Stimulated activated CD4-positive, alpha-beta T cell treated with anti-CD3 and anti-CD28 coated beads, Interleukin-1b, Interleukin-23, amount 100 ng/mL, for 4 hours (primary cell): ENCODE measurements at places on chromosomes 2 and 18.

- DNase-seq, result no peak
These were observed 1039.0 kb downstream of the SOCS6 start for GRCh38 chr18:71327850-71328249.

GRCh38 chr2:38603402-38604290, 918 bp upstream of the HNRNPLL start:
- peak; percentile 78 for DNase-seq

DNA sequence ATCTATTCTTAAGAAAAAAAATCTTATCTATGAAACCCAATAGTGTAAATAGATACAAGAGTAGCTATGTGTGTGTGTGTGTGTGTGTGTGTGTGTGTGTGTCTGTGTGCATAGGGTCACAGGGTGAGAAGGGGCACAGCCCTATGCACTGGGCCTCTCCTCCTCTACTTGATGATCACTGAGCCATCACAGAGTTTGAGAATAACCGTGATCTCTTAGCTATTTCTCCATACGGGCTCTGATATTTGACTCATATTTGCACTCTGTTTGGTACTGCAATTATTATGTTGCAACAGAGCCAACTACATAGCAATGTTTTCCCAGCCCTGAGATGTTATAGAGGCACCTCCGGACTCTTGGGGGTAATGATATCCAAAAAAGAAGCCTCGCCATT, 28.8 kb upstream of the SLC40A1 start:
- no peak for DNase-seq

- DNase-seq, result no peak
These were observed 128.5 kb downstream of the METTL4 start for GRCh38 chr18:2442726-2443275.

DNA sequence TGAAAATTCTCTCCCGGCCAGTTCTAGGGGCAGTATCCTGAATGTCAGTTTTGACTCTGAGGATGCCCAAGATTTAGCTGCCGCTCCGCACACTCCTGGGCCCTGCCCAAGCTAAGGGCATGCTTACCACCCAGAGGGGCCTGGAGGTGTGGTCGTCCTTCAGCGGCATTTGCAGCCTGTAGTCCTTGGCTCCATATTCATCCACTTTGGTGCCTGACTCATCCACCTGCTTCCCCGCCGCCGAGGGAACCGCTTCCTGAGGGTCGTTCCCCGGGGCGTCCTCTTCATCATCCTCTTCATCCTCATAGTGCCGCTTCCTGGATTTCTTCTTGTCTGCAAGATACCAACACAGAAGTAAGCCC, 577 bp downstream of the ERCC3 start:
- no peak for DNase-seq

GRCh38 chr2:118849226-118850167, 2.0 kb upstream of the EN1 start:
- no peak for DNase-seq

DNA sequence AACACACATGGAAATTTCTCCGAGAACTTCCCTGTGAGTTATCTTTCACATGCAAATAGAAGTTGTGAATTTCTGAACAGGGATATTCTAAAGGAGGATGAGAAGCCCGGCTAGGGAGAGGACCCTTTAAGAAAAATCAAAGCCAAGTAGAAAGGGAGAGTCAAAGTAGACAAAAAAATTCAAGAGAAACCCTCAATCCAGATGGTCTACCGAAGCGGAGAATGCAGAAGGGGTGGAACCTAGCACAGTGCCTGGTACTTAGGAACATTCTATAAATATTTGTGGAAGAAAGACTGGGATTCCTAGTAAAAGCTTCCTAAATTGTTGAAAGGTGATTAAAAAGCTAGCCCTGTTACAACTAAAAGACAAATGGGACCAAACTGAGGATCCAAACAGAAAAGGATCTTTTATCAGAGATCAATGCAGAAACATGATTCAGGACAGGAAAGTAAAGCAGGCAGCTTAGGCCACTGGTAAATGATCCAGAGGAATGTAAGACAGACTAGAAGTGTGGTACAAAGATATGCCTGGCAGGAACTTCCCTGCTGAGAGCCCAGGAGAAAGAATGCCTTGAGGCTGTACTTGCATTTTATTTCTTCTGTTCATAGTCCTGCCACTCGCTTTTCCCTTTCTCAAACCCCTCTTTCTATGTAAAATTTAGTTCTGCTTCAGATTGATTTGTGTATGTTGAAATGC, 19.5 kb upstream of the GLS start:
- DNase-seq, result no peak

DNA sequence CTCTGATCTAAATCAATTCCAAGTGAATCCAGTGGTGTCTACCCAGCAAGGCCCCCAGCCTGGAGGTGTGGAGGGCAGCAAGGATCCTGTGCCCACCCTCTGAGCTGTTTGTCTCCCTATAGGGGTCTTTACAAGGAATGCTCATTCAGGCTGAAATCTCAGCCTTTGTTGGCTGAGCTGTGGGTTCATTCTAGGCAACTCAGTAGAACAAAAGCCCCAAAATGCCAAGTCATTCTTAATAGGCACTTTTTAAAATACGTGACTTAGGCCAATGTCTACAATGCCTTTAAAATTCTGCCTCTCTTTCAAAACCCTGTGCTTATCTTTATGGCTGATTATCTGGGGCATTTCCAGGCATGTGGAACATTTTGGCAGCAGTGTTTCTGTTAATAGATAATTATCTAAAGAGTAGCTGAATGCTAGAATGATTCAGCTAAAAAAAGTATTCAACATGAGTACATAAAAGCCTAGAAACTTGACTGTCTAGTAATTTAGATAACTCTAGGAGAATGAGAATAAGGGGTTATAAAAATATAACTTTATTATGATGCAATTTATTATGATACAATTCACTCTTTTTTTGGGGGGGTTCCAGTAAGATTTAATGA, 7.4 kb downstream of the UGT1A6 start:
- no peak for DNase-seq

DNA sequence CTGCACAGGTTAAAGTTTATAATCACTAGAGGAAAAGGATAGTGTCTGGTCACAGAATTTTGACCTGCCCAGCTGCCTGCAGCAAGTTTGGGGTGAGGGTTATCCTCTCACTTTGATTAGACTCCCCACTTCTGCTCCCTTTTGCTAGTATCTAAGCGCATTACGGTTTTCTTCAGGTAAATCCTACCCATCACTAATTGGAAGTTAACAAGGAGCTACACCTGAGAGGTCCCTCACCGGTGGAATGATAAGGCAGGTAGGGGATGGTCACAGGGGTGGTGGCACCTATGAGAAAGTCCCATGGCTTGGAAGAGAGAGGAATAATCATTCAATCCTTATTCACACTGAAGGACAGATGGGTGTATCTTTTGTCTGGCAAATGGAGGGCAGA, 7.6 kb downstream of the BCL2 start:
- no peak for DNase-seq

DNA sequence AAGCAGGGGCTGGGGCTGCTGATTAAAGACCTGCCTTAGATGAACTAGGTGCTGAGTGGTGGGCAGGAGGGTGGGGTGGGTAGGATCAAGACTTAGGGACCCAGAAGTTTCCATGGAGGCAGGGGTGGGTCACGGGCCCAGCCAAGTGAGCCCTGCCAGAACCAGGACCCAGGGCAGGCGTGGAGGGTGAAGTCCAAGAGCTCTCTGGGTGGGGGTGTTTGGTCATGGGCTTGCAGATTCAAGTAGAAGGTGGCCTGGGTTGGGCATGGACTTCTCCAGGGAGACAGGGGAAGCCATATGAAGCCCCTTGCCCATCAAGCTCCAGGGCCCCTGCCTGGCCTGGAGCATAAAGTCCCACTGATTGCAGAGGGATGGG, 168.8 kb downstream of the SMAD7 start:
- DNase-seq, result no peak

GRCh38 chr2:72051971-72052505, 95.6 kb downstream of the CYP26B1 start:
- no peak for DNase-seq

DNA sequence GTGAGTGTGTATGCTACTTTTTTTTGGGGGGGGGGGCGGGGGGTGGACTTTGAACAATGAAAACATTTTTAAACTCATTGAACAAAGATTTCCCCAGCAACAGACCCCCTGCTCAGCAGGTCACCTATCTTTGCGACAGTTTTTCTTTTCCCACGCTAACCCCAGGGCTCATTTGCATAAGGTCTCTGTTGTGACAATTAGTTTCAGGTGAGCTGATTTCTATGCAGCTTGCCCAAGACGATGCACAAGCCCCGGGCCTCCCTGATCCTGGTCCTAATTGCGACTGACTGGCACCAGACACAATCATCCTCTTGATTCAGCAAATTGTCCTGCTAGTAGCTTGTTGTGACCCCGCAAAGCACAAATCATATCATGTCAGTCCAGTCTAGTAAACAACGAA, 40.3 kb downstream of the ZEB2 start:
- DNase-seq, result no peak

DNA sequence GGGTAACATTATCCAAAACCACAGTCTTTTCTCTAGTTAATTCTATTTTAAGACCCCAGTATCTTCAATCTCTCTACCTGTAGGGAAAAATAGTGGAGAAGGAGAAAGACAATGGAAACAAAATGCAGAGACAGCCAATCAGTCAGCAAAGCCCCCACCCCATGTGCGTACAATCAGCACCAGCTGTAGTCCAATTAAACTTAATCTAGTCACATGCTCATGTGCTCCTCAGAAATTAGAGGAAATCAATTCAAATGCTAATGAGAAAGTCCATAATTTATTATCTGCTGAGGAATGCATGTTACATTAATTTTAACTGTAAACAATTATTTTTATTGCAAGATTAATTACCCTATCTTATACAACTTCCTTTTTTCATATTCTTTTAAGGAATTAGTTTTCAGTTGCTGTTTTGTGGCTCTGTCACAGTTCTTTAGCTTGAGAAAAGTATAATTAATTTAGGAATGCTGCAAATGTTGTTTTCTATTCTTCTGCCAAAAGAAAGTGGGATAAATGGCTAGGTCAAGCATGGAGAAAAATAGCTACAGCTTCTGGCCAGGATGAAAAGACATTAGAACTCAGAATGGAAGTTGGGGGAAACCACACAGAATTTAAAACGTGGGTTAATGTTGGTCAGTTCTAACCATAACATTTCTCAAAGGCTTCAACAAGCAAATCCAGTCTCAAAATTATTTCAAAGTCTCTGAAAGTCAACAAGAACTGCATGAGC, 232.4 kb upstream of the HNRNPA3 start:
- no peak for DNase-seq

- DNase-seq, result no peak
These were observed 150.6 kb downstream of the MYCN start for GRCh38 chr2:16090650-16091575.

DNA sequence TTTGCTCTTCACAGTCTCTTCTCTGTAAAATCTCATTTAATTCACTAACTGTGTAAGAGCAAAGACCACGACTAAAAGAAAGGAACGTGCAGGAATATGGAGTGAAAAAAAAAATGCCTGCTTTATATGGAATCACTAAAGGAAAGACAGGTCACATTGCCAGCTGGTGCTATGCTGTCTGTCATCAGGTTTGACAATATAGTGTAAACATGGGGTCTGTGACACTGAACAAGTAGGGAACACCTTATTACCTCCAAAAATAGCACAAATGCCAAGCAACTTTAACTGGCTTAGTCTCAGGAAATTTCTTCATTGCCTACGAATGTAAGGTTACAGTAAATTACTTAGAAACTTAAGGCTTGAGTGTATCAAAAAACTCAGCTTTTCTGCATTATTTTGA, 364.5 kb upstream of the LINC00305 start:
- no peak for DNase-seq

DNA sequence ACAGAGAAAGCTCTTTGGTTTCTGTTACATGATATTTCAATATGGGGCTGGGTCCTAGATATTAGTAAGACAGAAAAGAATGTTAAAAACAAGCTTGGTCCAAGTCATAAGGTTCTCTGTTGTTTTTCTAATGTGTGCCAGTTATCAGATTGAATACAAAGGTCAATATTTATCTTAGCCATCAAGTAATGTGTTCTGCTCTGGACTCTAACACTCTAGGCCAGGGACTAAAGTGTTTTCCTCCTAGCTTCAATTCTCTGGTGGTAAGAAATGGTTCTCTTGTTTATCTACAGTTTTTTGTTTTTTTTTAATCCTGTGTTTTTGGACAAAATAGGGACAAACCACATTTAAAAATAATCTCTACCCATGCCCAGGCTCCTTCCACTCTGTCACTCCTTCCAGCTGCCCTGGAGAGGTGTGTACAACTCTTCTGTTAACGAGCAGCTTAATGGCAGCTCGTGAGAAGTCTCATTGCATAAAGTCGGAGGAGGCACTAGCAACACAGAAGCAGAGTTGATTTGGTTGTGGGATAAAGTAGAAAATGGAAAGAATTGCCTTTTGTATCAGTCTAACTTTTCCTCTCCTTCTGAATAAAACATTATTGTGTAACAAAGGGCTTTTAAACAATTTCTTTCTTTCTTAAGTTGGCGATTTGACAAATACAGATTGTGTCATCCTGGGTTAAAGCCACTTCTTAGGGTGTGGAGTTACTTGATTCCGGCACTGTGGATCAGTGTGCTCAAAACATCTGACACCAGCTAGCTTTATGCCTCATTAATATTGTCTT, 8.0 kb upstream of the SESTD1 start:
- DNase-seq, result no peak

DNA sequence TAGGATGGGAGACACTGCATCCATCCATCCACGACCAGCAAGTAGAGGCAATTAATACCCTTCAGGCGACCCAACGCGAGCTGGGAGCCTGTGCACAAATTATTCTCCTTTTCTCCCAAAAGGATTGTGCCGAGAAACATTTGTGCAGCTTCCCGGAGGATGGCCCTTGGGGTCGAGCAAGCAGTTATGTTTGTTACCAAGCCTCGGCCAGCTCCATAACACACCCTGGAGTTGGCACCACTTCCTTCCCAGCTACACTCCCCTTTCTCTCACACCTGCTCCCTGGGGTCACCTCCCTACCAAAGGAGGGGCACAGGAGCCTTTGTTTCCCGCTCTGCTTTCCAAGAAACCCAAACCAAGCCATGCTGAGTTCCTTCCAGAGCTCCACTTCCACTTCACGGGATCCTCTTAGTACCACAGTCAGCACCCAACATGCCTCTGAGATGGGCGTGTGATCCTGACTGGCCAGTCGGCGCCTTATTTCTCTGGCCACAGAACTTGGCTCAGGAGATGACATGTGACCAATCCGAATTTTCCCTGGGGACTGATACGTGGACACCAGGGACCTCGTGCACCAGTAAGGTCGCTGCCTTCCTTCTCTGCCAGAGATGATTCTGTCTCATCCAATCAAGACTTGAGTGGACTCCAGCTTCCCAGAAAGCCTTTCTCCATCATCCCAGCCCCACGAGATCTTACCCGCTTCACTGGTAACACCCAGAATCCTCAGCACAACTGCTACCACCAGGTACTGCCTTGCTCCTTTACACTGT, 28.5 kb downstream of the GPR55 start:
- no peak for DNase-seq

DNA sequence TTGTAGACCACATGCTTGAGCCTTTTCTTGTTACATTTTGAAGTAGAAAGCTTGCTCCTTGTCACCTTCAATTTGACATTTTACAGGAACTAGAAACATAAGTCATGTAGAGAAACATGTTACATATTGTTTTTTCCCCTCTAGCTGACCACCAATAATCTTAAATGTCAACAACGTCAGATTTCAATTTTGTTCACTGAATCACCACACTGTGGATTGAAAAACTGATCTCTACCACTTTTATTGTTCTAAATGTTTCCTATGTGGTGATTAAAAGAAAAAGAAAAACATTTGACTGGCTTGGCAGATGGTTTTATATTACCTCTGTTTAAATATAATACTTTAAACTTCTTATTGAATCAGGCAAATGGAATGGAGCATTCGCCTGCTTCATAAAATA, 87.7 kb downstream of the DSEL start:
- DNase-seq, result no peak

- no peak for DNase-seq
These were observed 21.2 kb downstream of the SMAD4 start for GRCh38 chr18:51051105-51051712.
